ENCODE measurements at places on chromosomes 12 and 14.

- DNase-seq: no peak
These were observed 297.4 kb upstream of the RTL1 start for GRCh38 chr14:101200650-101201516.

GRCh38 chr14:92595267-92595666 is 81.7 kb downstream of the RIN3 start:
- DNase-seq: no peak

DNA sequence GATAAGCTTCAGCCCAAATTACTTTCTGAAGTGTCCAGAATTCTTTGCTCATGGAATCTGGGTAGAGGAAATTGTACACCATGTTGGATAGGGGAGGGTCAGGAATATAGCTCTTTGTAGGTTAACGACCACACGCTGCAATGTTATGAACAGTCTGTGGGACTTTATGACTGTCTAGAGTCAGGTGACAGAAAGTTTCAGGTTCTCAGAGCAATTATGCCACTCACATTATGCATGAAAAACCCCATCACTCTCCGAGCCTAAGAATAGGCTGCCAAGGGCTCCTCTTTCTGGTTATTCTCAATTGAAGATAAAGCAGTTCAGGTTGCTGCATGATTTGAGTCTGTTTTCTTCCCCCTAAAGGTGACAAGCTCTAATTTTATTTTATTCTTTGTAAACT is 430.9 kb downstream of the ATP23 start:
- DNase-seq: no peak

GRCh38 chr12:19910681-19911080 is 457.7 kb upstream of the PDE3A start:
- DNase-seq: peak; percentile 22

DNA sequence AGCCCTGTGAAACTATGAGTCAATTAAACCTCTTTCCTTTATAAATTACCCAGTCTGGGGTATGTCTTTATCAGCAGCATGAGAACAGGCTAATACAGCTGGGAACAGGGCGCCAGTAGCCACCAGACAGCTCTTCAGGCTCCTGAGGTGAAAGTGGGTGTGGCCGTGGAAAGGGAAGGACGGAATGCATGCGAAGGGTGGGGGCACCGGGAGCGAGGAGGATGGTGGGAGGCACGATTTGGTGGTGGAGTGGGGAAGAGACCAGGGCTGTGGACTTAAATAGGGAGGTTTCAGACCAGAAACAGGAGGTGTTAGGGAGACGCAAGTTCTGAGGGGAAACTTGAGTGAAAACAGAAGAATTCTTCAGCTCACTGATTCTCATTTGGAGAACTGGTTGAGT is 44.1 kb upstream of the CHST11 start:
- no peak for DNase-seq

DNA sequence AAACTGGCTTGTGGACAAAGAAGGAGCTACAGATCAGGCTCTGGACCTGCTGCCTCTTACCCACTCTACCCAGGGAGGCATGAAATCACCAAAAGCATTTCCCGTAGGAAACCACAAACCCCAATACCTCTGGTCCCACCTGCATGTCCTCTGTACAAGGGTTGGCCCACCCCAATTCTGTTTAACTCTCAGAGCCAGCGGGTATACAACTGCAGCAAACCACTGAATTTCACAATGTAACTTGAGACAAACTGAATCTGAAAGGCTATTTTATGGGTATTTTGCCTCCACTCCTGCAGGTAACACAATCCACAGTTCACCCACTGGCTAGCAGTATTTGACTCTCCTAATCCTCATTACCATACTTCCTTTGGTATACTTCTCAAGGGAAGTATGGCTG is 16.5 kb downstream of the SIX1 start:
- DNase-seq: no peak

- DNase-seq: no peak
These were observed 26.2 kb downstream of the LGR5 start for GRCh38 chr12:71465796-71466195.

GRCh38 chr12:66446276-66446675 is 144.0 kb downstream of the HELB start:
- DNase-seq: no peak

DNA sequence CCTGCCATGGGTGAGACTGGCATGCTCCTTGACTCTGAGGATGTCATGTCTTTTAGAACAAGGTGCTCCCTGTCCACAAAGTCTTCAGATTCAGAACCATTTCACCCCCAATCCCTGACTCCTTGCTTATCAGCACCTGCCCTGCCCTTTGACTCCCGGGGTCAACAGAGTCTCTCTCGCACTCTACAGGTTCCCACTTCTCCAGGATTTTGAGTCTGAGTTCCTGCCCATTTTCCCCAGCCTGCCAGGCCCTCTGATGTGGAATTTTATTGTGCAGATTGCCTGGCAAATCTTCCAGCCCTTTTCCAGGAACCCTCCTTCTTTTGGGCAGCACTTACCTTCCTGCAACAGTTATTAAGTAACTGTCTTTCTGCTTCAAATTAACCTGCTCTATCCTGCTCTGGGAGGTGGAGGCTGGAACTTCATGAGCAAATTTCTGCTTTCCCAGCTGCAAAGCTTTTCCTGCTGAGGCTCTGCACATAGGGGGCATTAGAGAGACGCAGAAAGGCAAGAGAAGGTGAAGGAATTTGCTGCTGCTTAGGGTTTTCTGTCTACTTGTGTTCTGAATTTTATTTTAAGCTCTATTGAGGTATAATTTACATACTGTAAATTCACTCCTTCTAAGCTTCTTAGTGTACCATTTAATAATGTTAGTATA is 259.1 kb downstream of the PCNX1 start:
- peak; percentile 64 for DNase-seq

DNA sequence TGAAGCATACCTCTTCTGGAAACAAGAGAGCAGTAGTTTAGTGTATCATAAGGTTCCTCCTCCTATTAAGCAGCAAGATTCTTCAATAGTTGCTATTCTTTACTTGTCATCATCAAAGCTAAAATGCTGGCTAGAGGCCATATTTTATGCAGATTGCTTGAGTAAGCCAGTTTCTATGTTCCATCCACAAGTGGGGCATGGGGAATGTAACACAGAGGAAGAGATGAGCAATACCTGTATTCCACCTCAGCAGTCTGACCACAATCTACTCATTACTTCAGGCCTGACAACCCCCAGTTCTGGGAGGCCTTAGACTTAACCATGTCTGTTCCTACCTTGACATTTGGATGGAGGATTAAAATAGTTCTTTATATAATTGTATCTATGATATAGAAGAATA is 423.6 kb downstream of the BTG1 start:
- DNase-seq: no peak

- no peak for DNase-seq
These were observed 25.7 kb upstream of the PLD4 start for GRCh38 chr14:104898870-104899510.

DNA sequence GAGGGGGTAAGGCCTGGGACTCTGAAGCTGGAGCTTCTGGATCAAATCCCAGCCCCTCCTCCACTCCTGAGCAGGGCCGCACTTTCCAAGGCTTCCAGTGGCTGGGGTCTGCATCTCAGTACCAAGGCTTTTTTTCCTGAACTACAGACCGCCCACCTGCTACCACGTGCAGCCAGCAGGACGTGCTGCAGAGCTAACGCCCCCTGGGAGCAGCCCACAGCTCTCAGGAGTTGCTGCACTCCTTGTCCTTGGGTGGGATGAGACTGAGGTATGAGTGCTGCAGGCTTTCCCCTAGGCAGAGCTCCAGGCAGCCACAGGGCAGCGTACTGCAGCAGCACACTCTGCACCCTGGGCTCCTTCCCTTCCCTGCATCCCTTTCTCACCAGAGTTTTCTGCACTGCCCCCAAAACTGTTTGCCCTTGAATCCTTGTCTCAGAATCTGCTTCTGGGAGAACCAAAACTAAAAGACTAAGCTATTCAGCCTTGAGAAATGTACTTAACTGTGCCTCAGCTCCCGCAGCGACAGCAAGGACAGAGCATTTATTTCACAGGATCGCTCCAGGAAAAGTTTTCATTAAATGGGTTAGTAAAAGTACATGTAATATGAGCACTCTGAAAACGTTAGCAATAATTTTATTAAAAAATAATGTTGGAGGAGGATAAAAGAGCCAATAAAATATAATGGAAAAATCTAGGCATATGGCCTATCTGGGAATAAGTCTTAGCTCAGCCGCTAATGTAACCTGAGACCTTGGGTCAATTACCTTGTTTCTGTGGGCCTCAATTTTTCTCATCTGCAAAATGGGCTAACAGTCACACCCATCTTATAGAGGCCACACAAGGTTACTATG is 25.5 kb downstream of the RBM19 start:
- no peak for DNase-seq

DNA sequence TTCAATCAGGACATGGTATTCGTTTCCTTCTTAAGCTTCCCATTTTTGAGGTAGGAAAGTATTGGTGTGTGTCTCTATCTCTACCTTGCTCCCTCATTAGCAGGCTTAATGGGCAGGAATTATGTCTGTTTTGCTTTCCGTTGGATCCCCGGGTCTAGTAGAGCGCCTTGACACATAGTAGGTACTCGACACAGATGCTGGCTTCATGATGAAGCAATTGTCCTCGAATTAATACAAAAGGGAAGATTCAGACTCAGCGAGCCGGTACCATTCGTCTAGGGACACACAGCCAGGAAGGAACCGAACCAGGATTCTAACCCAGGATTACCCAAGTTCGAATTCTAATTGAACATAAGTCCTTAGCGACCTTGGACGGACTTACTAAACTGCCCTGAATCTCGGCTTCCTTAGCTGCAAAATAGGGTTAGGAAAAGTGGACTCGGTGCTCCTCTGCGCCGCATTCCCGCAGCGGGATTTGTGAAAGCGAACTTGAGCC is 496 bp upstream of the ISCU start:
- no peak for DNase-seq

DNA sequence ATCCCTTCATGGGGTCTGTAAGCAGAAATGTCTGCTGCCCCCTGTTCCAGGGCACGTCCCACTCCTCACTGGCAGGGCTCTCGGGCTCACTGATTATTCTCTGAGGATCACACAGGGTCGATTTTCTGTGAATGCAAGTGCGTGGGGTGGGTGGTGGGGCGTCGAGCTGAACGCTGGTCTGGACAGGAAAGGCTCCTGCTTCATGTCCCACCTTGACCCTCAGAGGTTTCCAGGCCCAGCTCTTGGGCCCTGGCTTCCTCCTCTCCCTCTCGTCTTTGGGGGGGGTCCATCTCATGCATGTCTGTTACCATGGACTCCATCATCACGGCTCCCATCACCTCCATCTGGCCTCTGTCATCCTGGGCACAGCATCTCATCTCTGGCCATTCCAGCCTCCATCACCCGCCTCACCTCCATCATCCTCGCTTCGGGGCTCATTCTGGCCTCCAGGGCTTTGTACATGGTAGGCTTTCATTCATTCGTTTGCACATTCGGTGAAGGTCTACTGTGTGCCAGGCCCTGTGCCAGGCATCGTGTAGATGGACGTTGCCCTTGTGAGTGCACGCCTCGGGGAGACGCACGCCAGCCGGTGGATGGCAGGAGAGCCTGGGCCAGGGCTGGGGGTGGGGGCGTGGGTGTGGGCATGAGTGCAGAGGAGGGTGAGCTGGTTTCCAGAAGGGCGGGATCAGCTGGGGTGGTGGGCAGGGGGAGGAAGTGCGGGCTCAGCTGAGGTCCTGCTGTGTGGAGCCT is 34.7 kb downstream of the RTL1 start:
- DNase-seq: no peak

DNA sequence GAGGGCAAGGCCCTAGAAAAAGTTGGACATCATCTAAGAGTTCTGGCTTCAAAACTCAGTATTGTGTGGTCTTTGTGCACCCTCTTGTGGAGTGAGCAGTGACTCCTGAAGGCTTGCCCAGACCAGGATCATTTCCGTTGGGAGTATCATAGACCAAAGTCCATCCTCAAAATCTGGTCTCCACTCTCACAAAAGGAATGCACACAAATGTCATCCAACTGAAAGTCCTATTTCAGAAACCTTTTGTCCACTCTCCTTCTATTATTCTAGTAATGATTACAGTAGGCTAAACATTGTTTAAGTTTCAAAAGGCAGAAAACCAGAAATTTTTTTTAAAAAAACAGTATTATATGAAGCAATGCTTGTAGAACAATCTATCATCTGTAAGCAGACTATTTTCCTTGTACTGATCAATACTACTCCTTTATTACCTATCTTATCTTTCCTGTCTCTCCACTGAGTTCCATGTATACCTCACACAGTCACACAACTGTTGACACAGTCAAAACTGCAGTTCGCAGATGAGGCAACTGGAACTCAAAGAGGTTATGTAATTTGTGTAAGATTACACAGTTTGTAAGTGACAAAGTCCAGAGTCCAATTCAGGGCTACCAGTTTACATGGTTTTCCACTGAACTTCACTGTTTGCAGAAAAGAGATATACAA is 41.4 kb downstream of the COX16 start:
- peak; percentile 35 for DNase-seq

DNA sequence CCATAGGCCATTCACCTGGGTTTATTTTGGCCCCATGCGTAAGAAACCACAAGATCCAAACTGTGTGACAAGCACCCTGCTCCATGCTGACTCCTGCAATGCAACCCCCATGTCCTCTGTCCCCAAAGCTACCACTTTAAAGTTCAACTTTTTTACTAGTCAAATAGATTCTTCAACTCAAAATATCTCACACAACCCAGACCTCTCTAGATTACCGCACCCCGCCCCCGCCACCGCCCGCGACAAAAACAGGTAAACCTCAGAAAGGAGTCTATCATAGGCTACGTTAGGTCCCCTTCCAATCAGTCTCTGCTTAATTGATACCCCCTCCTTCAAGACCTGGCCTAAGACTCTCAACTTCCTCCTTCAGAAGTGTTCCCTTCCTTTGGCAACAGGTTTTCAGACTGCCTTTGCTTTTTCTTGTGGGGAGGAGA is 2.2 kb downstream of the ZFP36L1 start:
- peak; percentile 41 for DNase-seq

- DNase-seq: no peak
These were observed 90.1 kb upstream of the KCNA1 start for GRCh38 chr12:4819654-4820053.

- no peak for DNase-seq
These were observed 1.5 kb upstream of the AGAP2 start for GRCh38 chr12:57739914-57740538.

DNA sequence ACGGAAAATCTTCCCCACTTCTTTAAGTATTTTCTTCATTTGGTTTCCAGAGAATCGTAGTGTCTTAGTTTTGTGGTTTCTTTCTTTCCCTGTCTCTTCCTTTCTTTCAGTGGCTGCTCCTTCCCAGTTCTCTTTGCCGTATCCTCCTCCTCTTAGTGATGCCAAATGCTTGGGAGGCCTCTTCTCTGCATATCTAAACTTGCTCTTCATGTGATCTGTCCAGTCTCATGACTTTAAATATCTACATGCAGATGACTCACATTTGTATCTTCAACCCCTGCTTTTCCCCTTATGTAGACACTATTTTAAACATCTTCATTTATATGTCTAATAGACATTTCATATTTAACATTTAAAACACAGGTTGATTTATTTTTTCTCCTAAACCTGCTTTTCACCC is 149.2 kb downstream of the PTCSC3 start:
- no peak for DNase-seq

Measured in endothelial cell of umbilical vein (primary cell).